ENCODE measurements at places on chromosomes 6 and 20.

DNA sequence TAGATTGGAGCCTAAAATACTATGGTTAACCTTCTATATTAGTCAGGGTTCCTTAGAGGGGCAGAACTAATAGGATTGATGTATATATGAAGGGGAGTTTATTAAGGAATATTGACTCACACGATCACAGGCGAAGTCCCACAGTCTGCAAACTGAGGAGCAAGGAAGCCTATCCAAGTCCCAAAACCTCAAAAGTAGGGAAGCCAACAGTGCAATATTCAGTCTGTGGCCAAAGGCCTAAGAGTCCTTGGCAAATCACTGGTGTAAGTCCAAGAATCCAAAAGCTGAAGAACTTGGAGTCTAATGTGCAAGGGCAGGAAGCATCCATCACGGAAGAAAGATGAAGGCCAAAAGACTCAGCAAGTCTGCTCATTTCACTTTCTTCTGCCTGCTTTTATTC, 133.5 kb upstream of the ADGRF1 start:
- DNase-seq = no peak

GRCh38 chr6:167667204-167668018, 159.3 kb upstream of the AFDN start:
- no peak for DNase-seq

GRCh38 chr6:27693766-27694546, 218.2 kb downstream of the OR2B2 start:
- DNase-seq = peak; percentile 72

DNA sequence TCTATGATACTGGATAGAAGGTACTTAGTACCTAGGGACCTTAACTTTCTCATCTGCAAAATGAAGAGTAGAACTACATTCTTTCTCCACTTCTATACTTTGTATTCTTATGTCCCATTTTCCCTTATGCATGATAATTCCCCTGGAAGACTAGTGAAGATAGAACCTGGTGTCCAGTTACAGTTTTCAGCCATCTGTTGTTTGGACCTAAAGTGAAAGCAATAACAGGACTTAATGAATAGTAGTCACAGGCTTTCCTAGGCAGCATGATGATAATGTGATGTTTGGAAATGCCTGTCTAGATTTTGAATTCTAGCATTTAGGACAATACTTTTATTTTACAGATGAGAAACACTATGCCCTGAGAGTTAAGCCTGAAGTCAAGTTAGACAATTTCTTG, 153.8 kb downstream of the RIMS1 start:
- DNase-seq = peak; percentile 45

GRCh38 chr6:95576218-95576997, 927 bp upstream of the MANEA start:
- DNase-seq = peak; percentile 34

DNA sequence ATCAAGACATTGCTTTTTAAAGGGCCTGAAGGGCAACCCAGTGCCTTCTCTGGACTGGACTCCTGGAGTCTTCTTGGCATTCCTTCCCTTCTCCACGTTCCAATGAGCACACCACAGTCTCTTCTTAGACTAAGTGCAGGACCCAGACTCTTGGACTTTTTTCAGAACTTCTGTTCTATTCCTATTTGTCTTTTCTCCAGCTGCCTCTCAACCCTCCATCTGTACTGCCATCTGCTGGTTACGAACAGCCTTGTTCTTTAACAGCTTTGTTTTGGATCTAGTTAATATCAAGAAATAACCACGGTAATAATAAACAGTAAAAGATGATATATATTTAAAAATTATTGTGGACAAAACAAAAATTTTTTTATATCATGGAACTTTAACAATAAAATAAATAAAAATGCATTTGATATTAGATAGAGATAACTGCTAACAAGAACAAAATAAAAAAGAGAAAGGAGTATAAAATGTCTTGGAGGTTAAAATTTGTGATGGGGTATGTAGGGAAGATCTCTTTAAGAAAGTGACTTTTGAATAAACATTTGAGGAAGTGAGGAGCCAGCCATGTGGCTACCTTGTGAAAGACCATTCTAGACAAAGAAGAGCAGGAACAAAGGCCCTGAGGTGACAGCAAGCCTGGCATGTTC, 105.1 kb upstream of the HCRTR2 start:
- peak; percentile 61 for DNase-seq

DNA sequence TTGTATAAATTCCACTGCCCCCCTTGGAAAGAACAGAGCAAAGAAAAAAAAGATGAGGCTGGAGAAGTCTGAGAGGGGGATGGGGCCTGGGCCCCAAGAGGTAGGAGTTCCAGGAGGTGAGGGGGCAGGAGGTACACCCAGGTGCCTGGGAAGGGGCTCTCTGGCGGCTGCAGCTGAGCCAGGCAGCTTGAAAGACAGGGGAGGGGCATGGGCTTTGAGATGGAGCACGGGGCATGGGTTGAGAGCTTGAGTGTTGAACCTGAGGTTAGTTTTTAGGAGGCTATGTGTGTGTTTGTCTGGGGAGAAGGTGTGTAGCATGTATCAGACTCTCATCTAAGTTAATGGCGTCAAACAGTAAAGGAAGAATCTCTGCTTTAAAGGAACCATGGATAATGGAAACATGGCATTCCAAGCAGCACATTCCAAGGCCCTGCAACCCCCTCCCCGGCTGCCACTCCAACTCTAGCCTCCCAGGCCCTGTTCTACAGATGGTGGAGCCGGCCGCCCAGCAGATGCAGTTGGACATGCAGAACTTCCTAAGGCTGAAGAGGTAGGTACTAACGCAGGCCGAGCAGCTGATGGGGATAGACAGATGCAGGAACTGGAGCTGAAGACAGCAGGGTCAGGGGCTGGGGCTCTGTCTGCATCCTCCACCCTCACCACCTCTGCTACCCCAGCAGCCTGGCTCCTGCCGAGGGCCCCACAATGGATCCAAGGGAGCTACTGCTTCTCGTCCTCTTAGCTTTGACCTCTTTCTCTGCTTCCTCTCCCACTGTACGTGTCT, 42.1 kb downstream of the MDFI start:
- no peak for DNase-seq

GRCh38 chr20:57621421-57622200, 1.4 kb upstream of the ZBP1 start:
- DNase-seq = no peak

GRCh38 chr6:105794239-105794638, 291.9 kb upstream of the PRDM1 start:
- no peak for DNase-seq

- no peak for DNase-seq
Observed at GRCh38 chr6:11035616-11036350, 8.3 kb downstream of the ELOVL2 start.

DNA sequence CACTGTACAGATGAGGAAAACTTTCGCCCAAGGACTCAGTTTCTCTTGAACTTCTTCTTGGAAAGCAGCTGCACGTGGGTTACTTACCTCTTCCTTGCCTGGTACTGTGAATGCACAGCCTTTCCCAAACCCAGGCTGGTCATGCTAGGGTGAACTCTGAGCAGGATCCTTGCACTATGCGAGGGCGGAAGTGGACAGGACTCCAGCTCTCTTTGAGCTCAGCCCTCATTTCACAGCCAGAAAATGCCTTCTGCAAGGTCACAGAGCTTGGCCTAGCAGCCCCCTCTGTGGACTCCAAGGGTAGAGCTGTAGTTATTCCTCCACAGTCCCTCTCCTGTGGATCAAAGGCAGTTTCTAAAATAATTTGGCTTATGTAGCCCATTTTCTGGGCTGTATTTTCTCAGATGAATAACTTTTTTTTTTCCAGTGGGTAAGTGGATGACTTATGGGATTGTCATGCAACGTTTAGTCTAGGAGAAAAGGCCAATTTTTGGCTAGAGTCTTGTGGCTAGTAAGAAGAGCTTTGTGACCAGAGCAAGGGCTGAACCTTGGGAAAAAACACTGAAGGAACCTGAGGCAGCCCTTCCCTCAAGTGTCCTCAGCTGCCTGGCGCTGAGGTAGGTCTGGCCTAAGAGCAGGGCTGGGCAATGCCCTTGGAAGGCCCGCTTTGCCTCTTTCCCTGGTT, 172.7 kb downstream of the SCP2D1 start:
- no peak for DNase-seq

DNA sequence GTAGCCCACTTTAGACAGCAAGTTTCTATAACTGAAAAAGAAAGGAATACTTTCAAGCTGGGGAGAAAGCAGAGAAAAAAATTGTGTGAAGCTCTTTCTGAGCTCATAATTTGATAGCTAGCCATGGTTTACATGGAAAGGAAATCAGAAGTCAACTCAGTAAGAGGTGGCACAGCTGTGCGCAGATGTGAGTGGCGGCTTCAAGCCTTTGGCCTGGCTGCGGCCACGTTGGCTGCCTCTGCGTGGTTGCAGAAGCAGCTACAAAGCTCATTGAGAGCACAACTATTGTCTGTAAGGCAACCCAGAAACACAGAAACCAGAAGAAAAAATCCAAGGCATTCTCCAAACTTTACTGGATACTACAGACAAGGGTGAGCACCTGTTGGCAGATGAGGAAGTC, 136.9 kb downstream of the SASH1 start:
- DNase-seq = no peak

DNA sequence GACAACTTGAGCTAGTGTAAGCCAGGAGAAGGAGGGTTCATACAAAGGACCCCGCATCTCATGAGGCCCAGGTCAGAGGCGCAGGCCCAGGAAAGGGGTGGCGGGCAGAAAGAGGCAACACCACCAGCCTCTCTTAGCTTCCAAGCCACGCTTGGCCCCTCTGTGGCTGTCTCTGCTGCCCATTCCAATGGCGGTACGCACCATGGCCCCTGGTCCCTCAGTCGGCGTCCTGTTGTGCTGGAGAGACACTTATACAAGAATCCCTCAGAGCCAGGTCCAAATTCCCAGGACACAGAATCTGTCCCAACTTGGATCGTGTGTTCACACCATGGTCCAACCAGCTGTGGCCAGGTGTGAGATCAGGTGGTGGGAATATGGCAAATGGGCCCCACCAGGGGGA, 127.0 kb upstream of the CDH4 start:
- no peak for DNase-seq

- DNase-seq = no peak
Observed at GRCh38 chr6:148747145-148747470, 278 bp downstream of the UST start.

DNA sequence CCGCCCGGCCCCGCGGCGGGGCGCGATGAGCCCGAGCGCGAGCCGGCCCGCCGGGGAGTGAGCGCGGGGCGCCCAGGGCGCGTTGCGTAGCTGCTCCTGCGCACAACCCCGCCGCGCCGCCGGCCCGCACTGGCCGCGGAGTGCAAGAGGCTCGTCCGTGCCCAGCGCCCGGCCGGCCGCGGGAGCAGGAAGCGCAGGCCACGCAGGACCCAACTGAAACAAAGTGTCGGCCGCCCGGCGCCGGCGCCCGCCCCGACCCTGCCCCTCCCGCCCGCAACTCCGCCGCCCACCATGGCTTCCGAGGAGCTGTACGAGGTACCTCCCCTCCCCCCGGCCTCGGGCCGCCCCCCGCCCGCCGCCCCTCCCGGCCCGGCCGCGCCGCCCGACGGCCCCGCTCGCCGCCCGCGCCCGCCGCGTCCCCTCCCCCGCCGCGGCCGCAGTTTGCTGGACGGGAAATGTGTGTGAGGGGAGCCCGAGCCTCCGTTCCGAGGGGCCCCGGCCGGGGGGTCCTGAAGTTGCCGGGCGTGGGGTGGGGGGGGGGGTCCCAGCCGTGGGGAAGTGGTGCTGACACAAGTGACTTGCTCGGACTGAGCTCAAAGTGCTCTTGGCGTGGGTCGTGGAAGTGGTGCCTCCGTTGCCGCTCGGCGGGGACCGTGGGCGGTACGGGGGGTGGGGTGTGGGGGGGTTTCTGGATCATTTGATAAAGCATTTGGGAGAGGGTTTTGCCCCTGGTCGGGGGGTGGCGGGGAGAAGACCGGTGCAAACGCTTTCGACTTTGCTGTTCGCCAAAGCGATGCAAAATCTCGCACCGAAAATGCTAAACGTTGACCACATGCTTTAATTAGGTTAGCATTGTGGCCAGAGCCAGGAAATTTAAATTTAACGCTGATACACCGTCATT, 539 bp downstream of the CDYL start:
- peak; percentile 74 for DNase-seq

DNA sequence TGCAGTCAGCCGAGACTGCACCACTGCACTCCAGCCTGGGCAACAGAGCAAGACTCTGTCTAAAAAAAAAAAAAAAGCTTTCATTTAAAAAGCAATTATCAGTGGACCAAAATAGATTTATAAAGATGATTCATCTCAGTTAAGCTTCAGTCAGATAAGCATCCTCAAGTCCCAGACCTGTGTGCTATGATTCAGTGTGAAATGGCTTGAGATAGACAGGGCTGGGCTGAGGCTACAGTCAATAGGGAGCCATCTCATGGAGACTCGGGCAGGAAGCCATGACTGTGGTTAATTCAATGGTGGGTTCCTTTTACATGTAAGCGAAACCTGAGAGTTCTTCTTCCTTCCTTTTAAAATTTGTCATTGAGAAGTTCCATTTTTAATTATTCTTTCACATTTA, 276.0 kb downstream of the TFAP2A start:
- no peak for DNase-seq

DNA sequence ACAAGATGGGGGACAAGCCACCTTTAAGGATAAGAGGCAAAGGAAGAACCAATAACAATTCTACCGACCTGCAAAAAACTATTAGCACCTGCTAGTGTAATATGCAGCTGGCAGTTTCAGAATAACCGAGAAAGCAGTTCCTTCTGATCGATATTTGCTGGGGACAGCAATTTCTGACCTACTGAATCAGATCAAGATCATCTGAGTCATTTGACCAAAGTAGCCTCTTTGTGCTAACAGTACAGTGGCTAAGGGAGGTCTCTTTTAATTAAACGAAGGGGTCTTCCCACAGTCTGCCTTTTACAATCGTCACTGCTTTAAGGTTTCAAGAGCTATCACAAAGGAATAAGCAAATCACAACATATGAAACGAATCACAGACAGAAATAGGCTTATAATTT, 318.9 kb downstream of the BTBD9 start:
- no peak for DNase-seq

Data from tongue (tissue), 3 donors.